ENCODE measurements at places on chromosomes 12 and 14. TPM values are rescaled to one million over a fixed set of nuclear protein-coding genes. Genes with fewer than 3 reads are reported as not detected.

DNA sequence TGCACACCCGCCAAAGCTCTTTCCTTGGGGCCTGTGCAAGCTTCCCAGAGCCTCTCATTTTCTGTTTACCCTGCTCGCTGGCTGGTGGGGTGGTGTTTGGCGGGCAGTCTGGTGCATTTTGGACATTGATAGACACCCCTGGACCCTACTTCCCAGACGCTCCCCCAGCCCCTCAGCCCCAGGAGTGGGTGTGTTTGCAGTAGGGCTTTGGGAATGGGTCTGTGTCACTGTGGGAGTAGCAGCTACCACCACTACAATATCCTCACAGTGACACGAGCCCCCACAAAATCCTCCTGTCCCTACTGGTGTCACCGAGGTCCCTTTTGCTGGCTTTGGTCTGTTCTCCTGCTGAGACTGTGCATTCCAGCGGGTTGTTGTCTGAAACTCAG is 371.3 kb downstream of the TMEM121 start:
- DNase-seq = no peak

DNA sequence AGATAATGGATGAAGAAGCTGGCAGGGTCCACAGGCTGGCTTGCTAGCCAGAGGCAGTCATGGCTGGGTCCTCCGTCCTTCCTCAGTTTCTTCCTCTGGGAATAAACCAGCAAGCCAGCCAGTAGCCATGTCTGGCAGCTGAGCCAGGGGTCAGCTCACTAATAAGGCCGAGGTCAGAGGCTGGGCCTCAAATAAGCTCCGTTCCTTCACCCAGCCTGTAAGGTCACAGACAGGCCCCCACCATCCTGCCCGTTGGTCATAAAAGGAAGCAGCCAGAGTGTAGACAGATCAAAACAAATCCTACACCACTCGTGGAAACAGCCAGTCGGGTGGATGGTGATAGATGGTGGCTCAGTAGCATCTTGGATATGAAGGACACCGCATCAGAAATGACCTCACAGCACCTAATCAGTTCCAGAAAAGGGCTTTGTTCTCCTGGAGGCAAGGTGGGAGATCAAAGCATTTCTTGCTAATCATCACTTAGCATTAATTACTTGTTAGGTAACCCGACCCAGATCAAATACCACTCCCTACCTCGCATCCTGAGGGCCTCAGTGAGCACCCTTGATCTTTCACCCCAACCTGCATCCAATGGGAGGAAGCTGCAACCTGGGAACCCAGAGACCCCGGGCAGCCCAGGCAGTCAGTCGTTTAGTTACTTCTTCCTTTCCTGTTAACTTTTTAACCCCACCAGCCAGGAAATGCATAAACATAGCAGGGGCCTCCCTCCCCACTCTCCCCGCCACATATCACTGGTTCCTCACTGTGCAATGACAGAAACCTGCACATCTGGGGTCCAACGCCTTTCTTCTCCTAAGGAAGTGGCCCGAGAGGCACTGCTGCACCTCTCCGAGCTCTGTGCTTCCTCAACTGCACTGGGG is 90.2 kb downstream of the KDM2B start:
- no peak for DNase-seq

- DNase-seq = peak; percentile 31
These were observed 10.3 kb upstream of the ERP27 start for GRCh38 chr12:14948672-14949071.

GRCh38 chr12:132649226-132649945 is 30.8 kb downstream of the P2RX2 start:
- DNase-seq = no peak

GRCh38 chr14:68968051-68968450 is 11.1 kb downstream of the ACTN1 start:
- DNase-seq = no peak

DNA sequence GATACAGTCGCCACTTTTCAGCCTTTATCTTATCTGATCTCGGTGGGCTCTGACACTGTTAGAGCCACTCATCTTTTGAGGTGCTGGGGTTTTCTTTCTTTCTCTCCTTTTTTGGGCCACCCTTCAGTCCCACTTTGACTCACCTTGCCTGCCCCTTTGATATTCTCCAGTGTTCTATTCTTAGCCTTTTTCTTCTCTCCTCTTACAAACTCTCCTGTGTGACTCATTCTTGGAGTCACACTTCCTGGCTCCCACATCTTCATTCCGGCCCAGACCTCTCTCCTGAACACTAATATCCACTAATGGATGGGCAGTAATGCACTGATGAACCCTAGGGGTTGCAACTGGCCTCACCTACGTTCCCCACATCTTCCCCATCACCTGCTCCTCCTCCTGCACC is 2.2 kb upstream of the DCD start:
- DNase-seq = no peak

GRCh38 chr12:12349711-12350665 is at the start of gene MANSC1:
MANSC1 (minus strand) TSS chr12:12350242; CDS start chr12:12343314, 6,928 bp downstream.
- DNase-seq = no peak

DNA sequence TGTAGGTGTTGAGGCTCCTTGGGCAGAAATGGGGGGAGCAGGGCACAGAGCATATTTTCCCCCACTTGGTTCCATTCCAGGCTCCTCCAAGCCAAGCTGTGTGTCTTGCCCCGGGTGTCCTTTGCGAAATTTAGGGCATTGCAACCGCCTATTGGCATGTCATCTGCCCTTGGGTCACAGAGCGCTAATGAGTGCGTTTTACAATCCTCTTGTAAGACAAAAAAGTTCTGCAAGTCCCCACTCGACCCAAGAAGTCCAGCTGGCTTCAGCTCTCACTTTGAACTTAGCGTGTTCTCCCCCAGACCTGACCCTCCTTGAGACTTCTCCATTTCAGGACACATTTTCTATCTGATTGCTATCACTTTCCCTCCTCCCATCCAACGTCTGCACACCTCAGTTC is 6.1 kb upstream of the LRTM2 start:
- DNase-seq = no peak

GRCh38 chr14:100393906-100394732 is 71.0 kb downstream of the SLC25A47 start:
- DNase-seq = no peak

- DNase-seq = no peak
These were observed 1097.4 kb downstream of the VRK1 start for GRCh38 chr14:97894552-97894951.

DNA sequence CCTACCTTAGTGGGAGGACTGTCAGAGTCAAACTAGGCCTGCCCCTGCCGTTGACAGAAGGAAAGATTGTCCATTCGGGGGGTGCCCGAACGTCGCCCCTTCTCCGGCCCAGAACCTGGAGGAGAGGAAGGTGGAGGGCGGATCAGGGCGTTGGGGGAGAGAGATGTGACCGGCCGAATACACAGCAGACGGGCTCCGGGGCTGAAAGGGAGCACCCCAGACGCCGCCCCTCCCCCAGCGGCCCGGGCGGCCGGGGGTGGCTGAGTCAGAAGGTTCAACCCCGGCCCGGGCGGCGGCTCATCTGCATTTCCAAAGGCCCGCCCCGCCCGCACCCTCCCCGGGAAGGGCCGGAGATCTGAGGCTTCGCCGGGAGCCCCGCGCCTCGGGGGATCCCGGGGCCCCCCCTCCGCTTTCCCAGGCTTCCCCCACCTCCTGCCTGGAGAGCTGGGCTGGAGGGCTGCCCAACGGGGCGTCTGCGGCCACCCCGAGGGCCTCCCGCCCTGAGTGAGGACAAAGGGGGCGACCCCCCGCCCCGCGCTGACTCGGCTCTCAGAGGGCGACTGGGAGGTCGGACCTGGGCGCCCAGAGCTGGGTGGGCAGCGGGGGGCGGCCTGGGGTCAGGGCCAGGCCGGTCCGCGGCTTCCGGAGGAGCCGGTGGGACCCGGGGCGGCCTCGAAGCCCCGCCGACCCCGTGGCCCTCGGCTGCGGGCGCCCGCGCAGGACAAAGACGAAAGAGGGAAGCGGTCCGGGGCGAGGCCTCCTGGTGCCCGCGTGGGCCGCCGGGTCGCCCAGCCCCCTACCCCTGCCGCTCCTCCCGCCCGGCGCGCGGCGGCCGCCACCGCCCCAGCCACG is 3.7 kb upstream of the SETD1B start:
- DNase-seq = no peak

The PRPH gene
- polyA plus RNA-seq = not detected

The TAS2R46 gene
- not detected for polyA plus RNA-seq

The CLEC1B gene
- 3.3 TPM for polyA plus RNA-seq

The RSRC2 gene
- polyA plus RNA-seq = 194 TPM

The RILPL2 gene
- 5.2 TPM for polyA plus RNA-seq

The CLEC14A gene
- polyA plus RNA-seq = 20.9 TPM

The DNAI7 gene
- polyA plus RNA-seq = 6.5 TPM

The AHNAK2 gene
- polyA plus RNA-seq = 1.3 TPM
